ENCODE measurements at places on chromosomes 7 and 10.

DNA sequence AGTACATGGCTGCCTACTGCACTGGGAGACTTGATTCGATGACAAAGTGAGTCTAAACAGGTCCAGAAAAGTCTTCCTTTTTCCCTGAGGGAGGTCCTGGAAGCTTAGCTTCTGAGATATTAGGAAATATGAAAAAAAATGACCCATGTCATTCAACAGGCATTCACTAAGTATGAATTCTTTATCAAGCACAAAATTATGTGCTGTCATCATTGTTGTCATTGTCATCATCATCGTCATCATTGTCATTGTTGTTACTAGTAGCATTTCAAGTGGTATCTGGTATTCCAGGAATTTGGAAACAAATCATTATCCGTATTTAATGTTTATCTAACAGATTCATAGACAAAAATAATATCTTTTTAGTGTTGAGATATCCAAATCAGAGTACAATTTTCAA is 49.7 kb upstream of the HECTD2 start:
- ATAC-seq = no peak
- peaks cover 60% of the 10 kb centered on the region for H3K27me3 ChIP-seq
- H3K27ac ChIP-seq = no peak overlapping the region

DNA sequence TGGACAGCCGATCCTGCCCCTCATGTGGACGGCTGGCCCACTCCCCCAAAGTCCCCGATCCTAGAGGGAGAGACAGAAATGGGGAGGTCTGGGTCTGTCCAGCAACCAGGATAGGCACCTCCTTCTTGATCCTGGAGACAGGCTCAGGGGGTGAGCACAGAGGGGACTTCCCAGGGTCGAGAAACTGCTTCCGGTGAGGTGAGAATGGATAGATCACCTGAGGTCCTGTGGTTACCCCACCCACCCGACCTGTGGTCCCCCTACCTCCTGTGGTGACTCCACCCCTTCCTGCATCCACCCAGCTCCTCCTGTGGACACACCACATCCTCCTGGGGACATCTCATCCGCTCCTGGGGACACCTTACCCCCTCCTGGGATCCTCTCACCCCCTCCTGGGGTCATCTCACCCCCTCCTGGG is 27.4 kb upstream of the RASGEF1A start:
- H3K36me3 ChIP-seq = no peaks in the 10 kb centered on the region
- peaks cover 28% of the 10 kb centered on the region for H3K4me1 ChIP-seq
- ATAC-seq = peak; percentile 64
- H3K4me3 ChIP-seq = peak overlapping the region; percentile 70
- peak overlapping the region; percentile 83 for H3K27ac ChIP-seq
- H3K27me3 ChIP-seq = no peaks in the 10 kb centered on the region

GRCh38 chr7:99308461-99309074 is 17.1 kb upstream of the ARPC1A start:
- H3K27ac ChIP-seq = no peak overlapping the region
- peaks cover 9% of the 10 kb centered on the region for H3K27me3 ChIP-seq
- no peak overlapping the region for H3K4me3 ChIP-seq

DNA sequence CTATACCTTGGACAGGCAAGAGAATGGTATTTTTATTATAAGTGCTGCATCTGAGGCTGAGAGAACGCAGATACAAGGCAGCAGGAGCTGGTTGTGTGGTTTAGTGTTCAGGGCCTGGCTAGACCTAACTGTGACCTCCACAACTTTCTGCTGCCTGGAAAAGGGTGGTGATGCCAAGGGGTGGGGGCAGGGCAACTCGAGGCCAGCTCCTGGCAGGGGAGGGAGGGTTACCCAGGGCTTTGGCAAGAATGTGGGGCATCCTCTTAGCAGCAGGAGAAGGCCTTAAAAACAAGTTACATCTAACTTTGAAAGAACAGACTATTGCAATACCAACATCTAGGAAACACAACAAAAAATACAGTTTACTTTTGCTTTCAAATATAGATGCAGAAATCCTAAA is 13.0 kb downstream of the MXI1 start:
- H3K27me3 ChIP-seq = no peaks in the 10 kb centered on the region
- peaks cover 61% of the 10 kb centered on the region for H3K4me1 ChIP-seq
- H3K4me3 ChIP-seq = peak overlapping the region; percentile 83
- H3K27ac ChIP-seq = no peak overlapping the region

- H3K36me3 ChIP-seq = no peaks in the 10 kb centered on the region
- H3K27ac ChIP-seq = no peak overlapping the region
- H3K27me3 ChIP-seq = no peaks in the 10 kb centered on the region
Measured at GRCh38 chr7:112411186-112411795, 39.0 kb upstream of the IFRD1 start.

- H3K36me3 ChIP-seq = no peaks in the 10 kb centered on the region
- no peak overlapping the region for H3K27ac ChIP-seq
- no peak for ATAC-seq
- no peaks in the 10 kb centered on the region for H3K27me3 ChIP-seq
- no peak overlapping the region for H3K4me3 ChIP-seq
Measured at GRCh38 chr7:93719546-93719945, 145.0 kb upstream of the CALCR start.

GRCh38 chr7:46009211-46009610 is 88.1 kb upstream of the IGFBP3 start:
- no peak for ATAC-seq
- H3K27me3 ChIP-seq = no peaks in the 10 kb centered on the region
- no peaks in the 10 kb centered on the region for H3K36me3 ChIP-seq
- no peak overlapping the region for H3K27ac ChIP-seq
- H3K4me1 ChIP-seq = no peaks in the 10 kb centered on the region
- no peak overlapping the region for H3K4me3 ChIP-seq

DNA sequence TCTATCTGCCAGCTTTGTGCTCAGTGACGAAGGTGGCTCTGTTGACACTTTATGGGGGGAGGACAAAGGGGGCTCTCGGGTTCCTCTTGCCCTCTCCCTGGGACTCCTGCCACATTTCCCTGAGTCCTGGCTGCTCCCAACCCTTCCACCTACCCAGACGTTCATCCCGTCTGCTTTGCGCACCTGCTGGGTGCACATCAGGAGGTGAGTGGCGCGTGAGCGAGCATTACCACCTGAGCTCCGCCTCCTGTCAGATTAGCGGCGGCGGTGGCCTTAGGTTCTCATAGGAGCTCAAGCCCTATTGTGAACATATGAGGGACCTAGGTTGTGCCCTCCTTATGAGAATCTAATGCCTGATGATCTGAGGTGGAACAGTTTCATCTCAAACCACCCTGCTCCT is 137.2 kb downstream of the DYNC2I1 start:
- peaks cover 41% of the 10 kb centered on the region for H3K27me3 ChIP-seq
- no peak overlapping the region for H3K4me3 ChIP-seq
- no peaks in the 10 kb centered on the region for H3K4me1 ChIP-seq
- no peak overlapping the region for H3K27ac ChIP-seq

- no peaks in the 10 kb centered on the region for H3K4me1 ChIP-seq
- no peak overlapping the region for H3K27ac ChIP-seq
- H3K27me3 ChIP-seq = peaks cover 5% of the 10 kb centered on the region
- no peak overlapping the region for H3K4me3 ChIP-seq
- no peaks in the 10 kb centered on the region for H3K36me3 ChIP-seq
Measured at GRCh38 chr10:1155791-1156615, 99.8 kb downstream of the WDR37 start.

- H3K36me3 ChIP-seq = peaks cover 22% of the 10 kb centered on the region
- H3K4me3 ChIP-seq = peak overlapping the region; percentile 93
- no peak for ATAC-seq
- no peaks in the 10 kb centered on the region for H3K27me3 ChIP-seq
Measured at GRCh38 chr10:71319800-71320392, 837 bp downstream of the SLC29A3 start.

GRCh38 chr7:158771213-158771834 is 58.0 kb downstream of the ESYT2 start:
- no peak overlapping the region for H3K27ac ChIP-seq
- peaks cover 33% of the 10 kb centered on the region for H3K36me3 ChIP-seq
- H3K4me1 ChIP-seq = peaks cover 11% of the 10 kb centered on the region
- H3K27me3 ChIP-seq = no peaks in the 10 kb centered on the region
- ATAC-seq = no peak

GRCh38 chr7:25964483-25964991 is 187.5 kb upstream of the NFE2L3 start:
- H3K4me3 ChIP-seq = no peak overlapping the region
- no peak overlapping the region for H3K27ac ChIP-seq
- ATAC-seq = no peak
- peaks cover 18% of the 10 kb centered on the region for H3K4me1 ChIP-seq
- H3K36me3 ChIP-seq = peaks cover 9% of the 10 kb centered on the region

GRCh38 chr7:42192066-42192465 is 44.9 kb downstream of the GLI3 start:
- H3K36me3 ChIP-seq = no peaks in the 10 kb centered on the region
- H3K27me3 ChIP-seq = no peaks in the 10 kb centered on the region
- H3K4me3 ChIP-seq = no peak overlapping the region
- no peak overlapping the region for H3K27ac ChIP-seq
- no peaks in the 10 kb centered on the region for H3K4me1 ChIP-seq
- ATAC-seq = no peak

DNA sequence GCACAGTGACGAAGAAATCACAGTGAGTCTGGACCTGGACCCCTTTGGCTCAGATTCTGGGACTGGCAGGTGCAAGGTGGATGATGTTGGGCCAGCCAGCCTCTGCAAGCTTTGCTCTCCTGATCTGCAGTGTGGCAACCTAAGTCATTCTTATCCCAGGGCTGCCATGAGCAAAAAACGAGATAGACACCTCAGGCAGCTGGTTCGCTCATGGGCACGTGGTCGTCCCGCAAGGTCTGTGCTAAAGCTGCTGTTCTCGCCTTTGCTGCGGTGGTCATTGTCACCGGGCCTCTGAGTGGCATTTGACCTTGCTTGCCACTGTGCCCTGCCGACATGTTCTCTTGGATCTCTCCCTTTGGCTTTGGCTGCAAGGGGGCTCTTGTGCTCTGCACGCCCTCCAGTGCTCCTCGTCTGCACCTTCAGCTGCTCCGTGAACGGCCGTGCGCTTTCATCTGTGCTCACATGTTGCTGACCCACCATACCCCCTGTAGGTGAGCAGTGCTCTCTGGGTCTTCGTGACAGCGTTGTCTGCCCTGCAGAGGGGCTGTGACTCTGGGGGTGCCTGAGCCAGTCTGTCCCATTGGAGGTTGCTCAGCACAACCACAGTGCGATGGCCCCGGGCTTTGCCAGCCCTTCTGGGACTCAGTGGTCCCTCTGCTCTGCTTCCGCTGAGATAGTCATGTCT is 317.0 kb downstream of the GLRX3 start:
- no peak overlapping the region for H3K27ac ChIP-seq
- H3K4me3 ChIP-seq = no peak overlapping the region
- H3K4me1 ChIP-seq = no peaks in the 10 kb centered on the region
- H3K27me3 ChIP-seq = peaks cover 17% of the 10 kb centered on the region

GRCh38 chr7:102045681-102046372 is 228.4 kb downstream of the CUX1 start:
- no peaks in the 10 kb centered on the region for H3K4me1 ChIP-seq
- peaks cover 4% of the 10 kb centered on the region for H3K36me3 ChIP-seq
- no peak for ATAC-seq
- H3K4me3 ChIP-seq = no peak overlapping the region
- no peaks in the 10 kb centered on the region for H3K27me3 ChIP-seq

DNA sequence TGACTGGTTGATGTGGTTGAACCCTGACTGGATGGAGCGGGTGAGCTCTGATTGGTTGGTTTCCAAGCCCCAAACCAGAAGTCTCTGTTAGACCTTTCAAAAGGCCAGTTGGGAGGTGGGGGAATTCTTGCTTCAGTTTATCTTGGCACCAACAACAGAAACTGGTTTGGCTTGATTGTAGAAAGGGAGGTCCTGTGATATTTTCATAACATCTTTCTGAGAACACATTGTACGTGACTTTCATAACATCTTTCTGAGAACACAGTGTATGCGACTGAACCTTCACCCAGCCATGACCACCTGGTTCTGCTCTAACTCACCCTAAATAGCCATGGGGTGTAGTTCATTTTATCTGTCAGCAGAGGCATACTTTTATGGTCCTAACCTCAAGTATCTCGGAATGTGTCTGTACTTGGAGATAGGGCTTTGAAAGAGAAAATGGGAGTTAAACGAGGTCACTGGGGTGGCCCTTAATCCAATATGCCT is 88.3 kb downstream of the GALNT17 start:
- no peaks in the 10 kb centered on the region for H3K4me1 ChIP-seq
- no peak overlapping the region for H3K27ac ChIP-seq
- no peaks in the 10 kb centered on the region for H3K27me3 ChIP-seq
- no peaks in the 10 kb centered on the region for H3K36me3 ChIP-seq
- ATAC-seq = no peak

DNA sequence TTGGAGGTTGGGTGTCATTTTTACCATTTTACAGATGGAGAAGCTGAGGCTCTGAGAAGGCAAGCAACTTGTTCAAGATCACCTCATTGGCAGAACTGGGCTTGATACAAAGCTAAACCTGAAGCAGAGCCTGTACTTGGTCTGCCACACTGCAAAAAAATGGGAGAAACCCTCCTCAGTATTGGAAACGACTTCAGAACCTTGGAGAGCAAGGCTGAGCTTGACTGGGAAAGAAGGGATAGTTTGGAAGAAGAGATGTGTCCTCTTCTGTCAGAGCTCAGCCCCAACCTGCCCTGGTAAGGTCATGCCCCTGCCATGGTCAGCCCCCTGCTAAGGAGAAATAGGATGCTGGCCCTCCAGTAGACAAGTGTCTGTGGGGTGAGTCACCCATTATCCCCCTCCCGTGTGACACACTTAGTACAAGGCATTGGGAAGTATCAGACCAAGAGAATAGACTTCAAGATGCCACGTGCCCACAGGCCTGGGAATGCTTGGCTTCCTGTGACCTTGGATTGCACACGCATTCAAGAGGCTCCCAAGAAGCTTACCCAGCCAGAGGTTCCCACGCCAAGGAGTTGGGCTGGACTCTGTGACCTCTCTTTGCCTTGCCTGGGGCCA is 56.2 kb upstream of the SMNDC1 start:
- H3K27ac ChIP-seq = no peak overlapping the region
- H3K4me1 ChIP-seq = peaks cover 51% of the 10 kb centered on the region
- H3K4me3 ChIP-seq = peak overlapping the region; percentile 9
- ATAC-seq = no peak

DNA sequence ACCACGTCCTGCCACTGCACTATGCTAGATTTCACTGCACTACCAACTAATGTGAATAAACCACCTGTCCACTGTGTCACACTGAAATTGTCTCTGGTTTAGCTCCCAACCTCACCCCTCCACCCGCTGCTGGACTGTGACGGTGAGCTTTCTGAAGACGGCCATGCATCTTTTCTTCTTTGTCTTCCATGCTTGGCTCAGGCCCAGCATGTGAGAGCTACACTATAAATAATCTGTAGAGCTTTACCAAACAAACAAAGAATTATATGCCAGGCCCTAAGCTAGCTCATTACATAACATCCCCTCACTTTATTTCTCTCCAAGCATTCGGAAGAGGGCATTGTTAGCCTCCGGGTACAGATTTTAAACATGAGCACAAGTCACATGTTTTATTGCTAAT is 633.2 kb downstream of the TNS3 start:
- no peak for ATAC-seq
- no peaks in the 10 kb centered on the region for H3K27me3 ChIP-seq
- no peaks in the 10 kb centered on the region for H3K36me3 ChIP-seq
- H3K27ac ChIP-seq = no peak overlapping the region
- no peak overlapping the region for H3K4me3 ChIP-seq

DNA sequence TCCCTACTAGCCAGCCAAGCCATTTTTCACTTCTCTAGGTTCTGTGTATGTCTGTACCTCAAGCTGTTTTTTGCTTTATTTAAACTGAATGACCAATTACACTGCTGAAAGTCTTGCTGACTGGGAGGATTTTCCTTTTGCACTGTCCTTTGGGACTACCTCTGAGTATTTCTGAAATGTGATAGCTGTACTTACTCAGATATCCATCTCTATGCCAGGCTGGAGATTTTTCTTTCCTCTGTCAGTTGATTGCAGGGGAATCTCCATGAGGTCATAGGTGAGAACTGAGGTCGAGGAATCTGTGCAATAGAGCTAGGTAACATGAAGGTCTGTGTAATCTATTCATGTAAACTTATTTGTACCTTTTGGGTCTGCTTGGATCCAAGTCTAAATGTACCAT is 38.9 kb upstream of the ANKRD1 start:
- H3K27ac ChIP-seq = no peak overlapping the region
- no peaks in the 10 kb centered on the region for H3K4me1 ChIP-seq
- H3K36me3 ChIP-seq = no peaks in the 10 kb centered on the region
- ATAC-seq = no peak
- H3K4me3 ChIP-seq = no peak overlapping the region

Data from activated T-helper 17 cell treated with anti-CD3 and anti-CD28 coated beads, Interleukin-2, amount 50 U/mL, for 72 hours (primary cell).